ENCODE measurements at places on chromosomes 3 and 15. TPM values are rescaled to one million over a fixed set of nuclear protein-coding genes. Genes with fewer than 3 reads are reported as not detected.

- no peaks in the 10 kb centered on the region for H3K36me3 ChIP-seq
- no peak overlapping the region for H3K4me3 ChIP-seq
- no peak for DNase-seq
- H3K27me3 ChIP-seq = peaks cover 16% of the 10 kb centered on the region
- no peak overlapping the region for H3K27ac ChIP-seq
These were observed 12.4 kb upstream of the TOP2B start for GRCh38 chr3:25677121-25677520.

GRCh38 chr3:156479604-156480003 is 75.3 kb downstream of the SSR3 start:
- DNase-seq = no peak
- no peak overlapping the region for H3K27ac ChIP-seq
- peaks cover 29% of the 10 kb centered on the region for H3K4me1 ChIP-seq
- no peaks in the 10 kb centered on the region for H3K36me3 ChIP-seq
- peaks cover 33% of the 10 kb centered on the region for H3K27me3 ChIP-seq
- no peak overlapping the region for H3K4me3 ChIP-seq

TRPM1 gene
- not detected for total RNA-seq

GRCh38 chr3:141661229-141662196 is 76.6 kb upstream of the RNF7 start:
- H3K36me3 ChIP-seq = no peaks in the 10 kb centered on the region
- no peak overlapping the region for H3K4me3 ChIP-seq
- peaks cover 80% of the 10 kb centered on the region for H3K27me3 ChIP-seq
- H3K27ac ChIP-seq = no peak overlapping the region
- no peak for DNase-seq

ACP3 gene
- not detected for total RNA-seq

DNA sequence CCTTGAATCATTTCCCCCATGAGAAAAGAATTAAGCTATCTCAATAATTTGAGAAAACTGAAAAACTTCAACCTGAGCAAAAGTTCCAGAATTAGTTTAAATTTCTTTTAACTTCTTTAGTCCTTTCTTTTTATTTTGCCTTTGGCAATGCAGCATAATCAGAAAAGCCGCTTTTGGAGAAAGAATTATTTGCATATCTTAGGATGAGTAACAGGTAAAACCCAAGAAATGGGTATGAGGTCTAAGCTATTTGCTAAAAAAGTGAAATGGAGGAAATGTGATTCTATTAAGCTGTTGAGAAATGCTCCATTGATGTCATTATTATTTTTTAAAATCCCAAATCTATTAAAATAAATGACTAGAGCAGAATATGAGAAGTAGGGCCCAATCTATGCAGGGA is 1238.3 kb upstream of the GBE1 start:
- no peaks in the 10 kb centered on the region for H3K36me3 ChIP-seq
- no peaks in the 10 kb centered on the region for H3K27me3 ChIP-seq
- no peak overlapping the region for H3K27ac ChIP-seq
- no peaks in the 10 kb centered on the region for H3K4me1 ChIP-seq
- no peak overlapping the region for H3K4me3 ChIP-seq
- no peak for DNase-seq

Data from activated CD4-positive, alpha-beta T cell treated with anti-CD3 and anti-CD28 coated beads, Interleukin-2, amount 10 ng/mL, durations not matched to agents 24 days and 14 days (primary cell).